Activated CD8-positive, alpha-beta memory T cell treated with anti-CD3 and anti-CD28 coated beads for 4 hours (primary cell): ENCODE measurements at places on chromosomes 5 and 9.

DNA sequence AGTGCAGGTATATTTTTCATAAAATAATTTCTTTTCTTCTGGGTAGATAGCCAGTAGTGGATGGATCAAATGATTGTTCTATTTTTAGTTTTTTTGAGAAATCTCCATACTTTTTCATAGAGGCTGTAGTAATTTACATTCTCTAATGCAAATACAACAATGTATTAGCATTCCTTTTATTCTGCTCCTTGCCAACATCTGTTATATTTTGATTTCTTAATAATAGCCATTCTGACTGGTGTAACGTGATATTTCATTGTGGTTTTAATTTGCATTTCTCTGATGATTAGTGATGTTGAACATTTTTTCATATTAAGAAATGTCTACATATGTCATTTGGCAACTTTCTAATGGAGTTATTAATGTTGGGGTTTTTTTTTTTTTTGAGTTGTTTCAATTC lies 27.2 kb upstream of the SLC36A2 start:
- no peak for DNase-seq

- no peak for DNase-seq
Measured at GRCh38 chr9:106753155-106753671, 109.8 kb upstream of the ZNF462 start.

DNA sequence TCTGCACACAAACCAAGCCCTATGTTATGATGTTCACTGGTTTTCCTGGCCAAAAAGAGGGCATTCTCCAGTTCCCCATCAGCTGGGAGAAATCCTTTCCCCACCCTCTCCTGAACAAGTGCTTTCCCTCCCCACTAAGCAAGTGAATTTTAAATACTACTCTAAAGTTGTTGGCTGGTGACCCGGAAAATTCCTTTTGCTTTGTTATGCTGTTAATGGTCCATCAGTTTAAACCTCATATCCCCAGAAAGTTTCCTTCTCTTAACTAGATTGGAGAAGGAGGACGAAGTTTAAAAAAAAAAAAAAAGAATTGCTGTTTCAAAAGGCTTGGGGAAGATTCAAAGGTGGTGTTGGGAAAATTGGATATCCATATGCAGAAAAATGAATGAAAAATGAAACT lies 21.9 kb upstream of the SPRY4 start:
- no peak for DNase-seq

DNA sequence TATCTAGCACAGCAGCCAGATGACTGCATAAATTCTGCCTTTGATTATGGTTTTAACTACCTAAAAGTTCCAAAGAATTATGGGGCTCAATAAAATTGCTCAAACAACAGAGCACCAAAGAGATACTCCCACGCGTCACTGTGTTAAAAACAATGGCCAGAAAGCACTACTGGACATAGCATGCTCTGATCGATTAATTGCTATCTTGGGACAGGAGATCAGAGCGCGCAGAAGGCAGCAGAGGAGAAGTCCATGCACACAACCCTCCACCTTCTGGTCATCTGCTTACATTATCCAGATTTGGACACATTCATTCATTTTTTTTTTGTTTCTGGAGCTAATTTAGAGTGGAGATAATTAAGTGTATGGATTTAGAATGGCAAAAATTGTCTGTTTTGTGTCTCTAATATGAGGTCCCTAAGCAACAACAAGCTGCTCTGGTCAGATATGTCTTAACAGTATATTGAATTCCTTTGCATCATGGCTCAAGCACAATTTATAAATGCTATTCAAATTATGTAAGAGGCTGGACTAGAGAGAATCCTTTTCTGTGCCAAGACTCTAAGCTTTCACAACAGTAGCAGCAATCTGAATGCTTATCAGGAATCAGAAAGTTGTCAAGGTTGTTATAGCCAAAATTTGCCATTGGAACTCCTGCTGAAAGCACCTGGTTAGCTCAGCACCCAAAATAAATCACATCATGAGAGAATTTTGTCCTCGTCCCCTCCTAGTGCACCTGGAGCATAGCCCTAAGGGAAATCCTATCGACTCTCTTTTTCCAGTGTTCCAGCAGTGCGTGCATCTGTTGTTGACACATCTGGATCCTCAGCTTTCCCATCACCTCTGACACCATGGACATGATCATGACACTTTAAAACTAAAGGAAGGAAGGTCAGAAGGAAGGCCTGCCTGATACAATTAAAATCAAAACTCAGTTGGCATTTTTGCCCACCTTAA lies 98.6 kb upstream of the HMHB1 start:
- no peak for DNase-seq

DNA sequence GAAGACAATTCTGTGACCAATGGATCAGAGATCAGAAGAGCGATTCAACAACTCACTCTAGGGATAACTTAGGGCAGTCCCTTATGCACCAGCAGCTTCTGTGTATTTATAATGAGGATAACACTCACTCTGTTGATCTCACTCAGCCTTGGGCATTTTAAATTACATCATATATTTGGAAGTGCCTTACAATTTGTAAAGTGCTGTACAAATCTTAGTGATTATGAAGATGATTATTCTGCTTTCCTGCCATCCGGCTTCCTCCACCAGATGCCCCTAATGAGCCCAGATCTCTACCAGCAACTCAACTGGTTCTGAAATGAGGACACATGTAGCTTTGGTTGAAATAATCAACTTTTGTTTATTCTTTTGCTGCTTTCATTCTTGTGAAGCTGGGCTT lies 105.3 kb downstream of the PCSK1 start:
- DNase-seq, result no peak

DNA sequence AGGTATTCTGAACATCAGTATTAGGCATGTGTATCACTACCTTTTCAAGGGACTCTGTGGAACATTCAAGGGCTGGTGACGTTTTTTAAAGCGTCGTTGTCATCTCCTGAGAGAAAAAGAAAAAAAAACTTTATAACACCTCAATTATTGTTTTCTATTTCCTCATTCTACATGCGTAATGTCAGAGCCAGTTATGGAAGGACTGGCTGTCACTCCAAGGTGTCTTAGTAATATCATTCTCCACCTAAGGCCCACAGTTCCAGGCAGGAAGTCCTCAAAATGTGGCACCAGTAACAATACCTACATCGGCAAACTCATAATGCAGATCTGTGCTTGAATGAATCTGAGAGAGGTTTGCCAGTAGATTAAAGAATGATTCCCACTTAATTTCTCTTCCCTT lies 210.2 kb downstream of the SAXO1 start:
- no peak for DNase-seq

DNA sequence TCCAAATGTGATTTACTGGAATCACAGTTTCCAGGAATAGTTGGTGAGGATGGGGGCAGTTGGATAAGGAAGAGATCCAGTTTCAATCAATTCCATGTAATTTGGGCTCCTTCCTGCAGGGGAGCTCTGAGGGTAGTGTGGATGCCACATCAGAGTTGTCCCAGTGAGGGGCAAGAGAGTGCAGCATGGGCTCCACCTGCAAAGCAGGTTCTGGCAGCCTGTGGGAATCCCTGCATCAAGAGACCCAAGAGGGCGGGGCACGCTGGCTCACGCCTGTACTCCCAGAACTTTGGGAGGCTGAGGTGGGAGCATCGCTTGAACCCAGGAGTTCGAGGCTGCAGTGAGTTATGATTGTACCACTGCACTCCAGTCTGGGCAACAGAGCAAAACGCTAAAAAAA lies 188.5 kb downstream of the CACNA1B start:
- DNase-seq, result no peak

- DNase-seq, result no peak
Measured at GRCh38 chr9:109064963-109065702, 51.8 kb upstream of the CTNNAL1 start.

DNA sequence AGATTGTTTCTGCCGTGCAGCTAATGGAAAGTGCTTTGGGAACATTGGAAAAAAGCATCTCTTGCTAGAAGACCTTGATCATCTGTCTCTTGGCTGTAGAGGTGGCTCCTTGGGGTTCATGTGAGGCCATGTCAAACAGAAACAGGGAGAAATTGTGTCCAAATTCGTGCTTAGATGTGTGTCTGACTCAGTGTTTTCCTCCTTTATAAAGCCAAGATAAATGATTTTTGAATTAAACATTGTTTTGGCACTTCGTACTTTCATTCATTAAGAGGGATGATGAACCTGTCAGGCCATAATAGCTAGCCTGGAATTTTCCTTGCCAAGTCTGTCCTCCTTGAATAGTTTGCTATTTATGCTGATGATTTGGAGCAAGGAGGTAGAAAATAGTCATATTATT lies 143.8 kb downstream of the FBXL7 start:
- no peak for DNase-seq

DNA sequence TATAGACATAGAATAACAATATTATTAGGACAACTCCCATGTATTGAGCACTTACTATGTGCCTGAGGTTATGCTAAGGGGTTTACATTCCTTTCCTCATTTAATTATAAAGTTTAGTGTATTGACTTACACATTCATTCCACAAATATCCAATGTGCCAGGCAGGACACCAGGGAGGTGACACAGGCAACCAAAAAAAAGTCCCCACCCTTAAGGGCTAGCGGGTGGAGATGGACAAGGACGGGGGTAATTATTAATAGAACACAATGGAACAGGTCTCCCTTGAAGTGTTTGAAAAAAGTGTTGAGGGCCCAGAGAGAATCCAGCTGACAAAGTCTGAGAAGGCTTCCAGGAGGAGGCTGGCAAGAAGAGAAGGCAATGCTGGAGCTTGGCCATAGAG lies 5.7 kb downstream of the TBC1D2 start:
- no peak for DNase-seq

DNA sequence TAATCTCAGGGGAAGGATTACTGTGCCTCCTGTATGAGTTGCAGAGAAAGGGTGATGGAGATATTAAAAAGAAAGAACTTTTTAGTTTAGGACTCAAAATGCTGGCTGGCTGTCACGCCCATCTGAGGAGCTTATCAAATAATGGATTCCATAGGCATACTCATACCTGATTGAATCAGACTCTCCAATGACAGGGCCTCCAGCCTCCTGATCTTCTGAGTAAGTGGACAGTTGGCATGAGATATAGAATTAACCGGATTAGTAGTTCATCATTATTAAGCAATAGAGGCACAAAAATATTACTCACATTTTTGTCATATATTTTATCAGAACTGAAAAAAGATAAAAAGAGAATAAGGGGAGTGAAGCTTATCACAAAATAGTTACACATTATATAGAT lies 157.0 kb upstream of the RASA1 start:
- DNase-seq, result no peak

DNA sequence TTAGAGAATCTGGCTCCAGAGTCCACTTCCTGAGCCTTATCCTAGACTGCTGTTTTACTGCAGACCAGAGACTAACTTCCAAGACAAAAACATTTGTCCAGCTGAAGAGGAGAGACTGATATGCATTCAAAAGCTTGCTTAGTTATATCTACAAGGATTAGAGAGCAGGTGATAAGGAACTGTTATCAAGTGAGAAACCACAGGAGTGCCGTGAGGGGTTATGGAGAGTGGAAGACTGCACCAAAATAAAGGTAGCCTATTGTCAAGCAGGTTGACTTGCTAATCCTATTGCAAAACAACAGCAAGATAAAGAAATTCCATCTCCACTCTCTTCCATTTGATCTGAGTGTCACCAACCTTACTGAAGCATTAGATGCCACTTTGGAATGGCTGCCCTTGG lies 139.1 kb downstream of the SCAMP1 start:
- DNase-seq, result no peak

DNA sequence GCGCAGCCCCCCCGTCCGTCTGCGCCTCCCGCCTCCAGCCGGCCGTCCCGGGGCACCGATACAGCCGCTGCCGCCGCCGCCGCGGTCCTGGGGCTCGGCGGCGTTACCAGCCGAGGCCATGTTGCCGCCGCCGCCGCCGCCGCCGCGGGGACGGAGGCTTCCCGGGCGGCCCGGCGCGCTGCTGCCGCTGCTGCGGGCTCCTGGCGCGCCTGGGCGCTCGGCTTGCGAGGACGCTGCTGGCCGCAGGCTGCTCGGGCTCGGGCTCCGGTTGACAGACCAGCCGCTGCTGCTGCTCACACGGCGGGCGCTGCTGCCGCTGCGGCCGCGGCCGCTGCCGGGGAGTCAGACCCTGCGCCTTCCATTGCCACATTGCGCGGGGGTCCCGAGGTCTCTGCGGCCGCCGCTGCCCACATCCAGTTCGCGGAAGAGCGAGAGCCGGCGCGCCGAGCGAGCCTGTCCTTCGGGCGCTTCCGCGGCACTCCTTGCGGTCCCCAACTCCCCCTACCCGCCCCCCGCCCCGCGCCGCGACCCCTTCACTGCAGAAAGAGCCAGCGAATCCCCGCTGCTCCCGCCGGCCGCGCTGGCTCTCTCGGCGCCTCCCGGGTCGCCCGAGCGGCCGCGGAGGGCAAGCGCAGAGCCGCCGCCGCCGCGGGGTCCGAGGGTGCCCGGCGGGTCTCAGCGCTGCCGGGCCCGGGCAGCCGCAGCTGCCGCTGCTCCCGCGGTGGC lies 8.4 kb downstream of the PTCH1 start:
- DNase-seq, result no peak

DNA sequence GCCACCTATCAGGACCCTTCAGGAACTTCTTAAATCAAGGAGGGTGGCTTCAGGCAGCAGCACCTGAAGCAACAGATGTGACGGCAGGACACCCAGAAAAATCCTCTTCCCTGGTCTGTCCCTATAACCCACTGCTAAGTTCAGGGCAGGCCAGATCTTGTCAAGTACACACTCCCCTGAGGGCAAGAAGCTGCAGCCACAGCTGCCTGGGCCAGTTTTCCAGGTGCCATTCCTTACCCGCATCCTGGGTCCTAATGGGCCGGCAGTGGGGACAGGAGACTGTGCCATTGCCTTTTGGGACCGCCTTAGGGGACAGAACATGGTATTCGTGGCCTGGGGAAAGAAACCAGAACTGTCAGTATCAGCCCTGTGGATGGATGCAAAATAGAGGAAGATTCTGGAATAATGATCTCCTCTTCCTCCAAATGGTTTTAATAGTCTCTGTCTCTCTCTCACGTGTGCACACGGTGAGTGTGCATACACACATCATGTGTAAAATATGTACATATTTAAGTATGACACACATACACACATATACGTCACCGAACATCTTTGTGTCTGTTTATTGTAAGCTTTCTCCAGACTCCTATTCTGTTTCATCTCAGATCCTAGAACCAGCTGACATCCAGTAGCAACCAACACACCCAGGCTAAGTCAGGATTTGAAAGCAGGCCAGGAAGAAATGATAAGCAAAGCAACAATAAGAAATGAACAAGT lies 14.0 kb downstream of the ORM2 start:
- no peak for DNase-seq

- no peak for DNase-seq
Measured at GRCh38 chr5:80229902-80230255, 26.0 kb downstream of the SERINC5 start.

DNA sequence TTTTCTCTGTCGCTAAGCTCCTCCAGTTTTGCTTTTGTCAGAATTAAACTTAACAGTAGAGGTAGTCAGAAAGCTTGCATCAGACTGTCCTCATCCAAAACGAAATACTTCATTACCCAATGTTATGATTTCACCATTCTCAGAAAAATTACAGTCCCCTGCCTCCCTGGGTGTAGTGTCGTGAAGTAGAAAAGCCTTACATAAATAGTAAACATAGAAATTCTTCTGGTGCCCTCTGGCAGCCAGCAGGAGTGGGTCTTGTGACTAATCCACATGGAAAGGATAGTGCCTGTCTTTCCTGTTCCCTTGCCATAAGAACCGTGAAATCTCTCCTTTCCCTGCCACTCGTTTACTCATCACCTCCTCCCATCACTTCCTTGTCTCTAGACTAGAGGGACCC lies 230.6 kb downstream of the GNA14 start:
- DNase-seq, result no peak
